Kasumi-1 (cell line): ENCODE measurements at places on chromosomes 2 and 18.
A peak's percentile ranks its signal among the peaks of the same experiment; 100 is the strongest.

DNA sequence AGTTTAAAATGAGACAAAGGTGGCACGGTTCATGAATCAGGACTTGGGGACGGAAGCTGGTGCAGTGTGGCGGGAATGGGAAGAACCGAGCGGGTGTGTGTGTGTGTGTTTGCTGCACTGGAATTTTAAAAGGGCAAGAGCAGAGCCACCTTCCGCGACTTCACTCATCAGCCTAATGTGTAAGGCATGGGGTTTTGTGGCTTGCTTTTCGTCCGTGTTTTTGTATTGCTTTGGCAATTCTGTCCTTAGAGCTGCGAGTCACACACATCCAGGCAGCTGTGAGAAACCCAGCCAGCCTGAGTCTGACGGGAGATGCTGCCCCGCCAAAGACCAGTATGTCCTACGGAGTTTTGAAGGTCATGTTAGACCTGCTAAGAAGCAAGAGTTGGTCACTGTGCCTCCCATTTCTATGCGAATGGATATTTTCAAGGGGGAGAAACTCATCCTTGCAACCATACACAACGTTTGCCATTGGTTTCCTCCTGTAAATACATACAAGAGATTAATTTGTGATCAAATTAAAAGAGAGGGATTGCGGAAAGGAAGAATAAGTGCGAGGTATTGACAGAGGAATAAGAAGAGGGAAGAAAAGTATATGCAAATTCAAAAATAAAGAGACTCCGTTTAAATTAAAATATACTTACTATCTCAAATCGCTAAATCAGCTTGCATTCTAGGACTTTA lies 665 bp upstream of the CACNB4 start:
- DNase-seq, result peak; percentile 69

DNA sequence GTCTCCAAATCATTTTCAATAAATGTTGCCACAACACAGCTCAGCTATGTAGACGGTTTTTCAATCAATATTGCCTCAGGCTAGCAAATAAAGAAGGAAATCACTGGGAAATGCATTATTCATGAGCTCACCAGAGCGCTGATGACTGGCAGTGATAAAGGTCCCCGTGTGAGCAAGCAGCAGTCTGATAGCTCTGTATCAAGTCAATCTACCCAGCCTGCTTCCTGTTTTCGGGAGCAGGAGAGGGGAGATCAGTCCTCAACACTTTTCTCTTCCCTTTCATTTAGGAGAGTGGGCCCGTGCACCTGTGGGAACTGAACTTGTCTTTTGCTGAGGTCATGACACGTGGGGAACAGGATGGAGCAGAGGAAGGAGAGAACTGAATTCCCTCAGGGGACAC lies 253.9 kb upstream of the SIX2 start:
- DNase-seq, result peak; percentile 3

- no peak for DNase-seq
Observed at GRCh38 chr18:70082430-70082829, 123.1 kb downstream of the RTTN start.

DNA sequence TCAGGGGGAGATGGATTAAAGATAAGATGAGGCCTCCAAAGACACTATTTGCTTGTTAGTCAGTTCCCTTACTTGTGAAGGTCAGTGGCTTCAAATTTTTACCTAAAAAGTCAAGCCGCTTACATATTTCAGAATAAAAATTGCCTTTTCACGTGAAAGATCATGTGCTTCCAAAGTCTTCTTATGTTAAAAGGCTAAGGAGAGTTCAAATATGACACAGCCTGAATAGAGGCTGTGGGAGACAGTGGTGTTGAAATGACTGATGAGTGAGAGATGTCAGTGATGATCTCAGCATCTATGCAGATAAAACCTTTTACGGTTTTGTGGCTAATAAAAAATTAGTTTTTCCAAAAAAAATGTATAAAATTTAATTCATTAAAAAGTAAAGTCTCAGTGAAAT lies 40.5 kb downstream of the UPP2 start:
- no peak for DNase-seq

GRCh38 chr2:165494573-165494972 lies 25.1 kb downstream of the CSRNP3 start:
- DNase-seq, result no peak

- no peak for DNase-seq
Observed at GRCh38 chr18:77530732-77531131, 281.1 kb downstream of the GALR1 start.

- no peak for DNase-seq
Observed at GRCh38 chr18:4024702-4025101, 430.4 kb downstream of the DLGAP1 start.

DNA sequence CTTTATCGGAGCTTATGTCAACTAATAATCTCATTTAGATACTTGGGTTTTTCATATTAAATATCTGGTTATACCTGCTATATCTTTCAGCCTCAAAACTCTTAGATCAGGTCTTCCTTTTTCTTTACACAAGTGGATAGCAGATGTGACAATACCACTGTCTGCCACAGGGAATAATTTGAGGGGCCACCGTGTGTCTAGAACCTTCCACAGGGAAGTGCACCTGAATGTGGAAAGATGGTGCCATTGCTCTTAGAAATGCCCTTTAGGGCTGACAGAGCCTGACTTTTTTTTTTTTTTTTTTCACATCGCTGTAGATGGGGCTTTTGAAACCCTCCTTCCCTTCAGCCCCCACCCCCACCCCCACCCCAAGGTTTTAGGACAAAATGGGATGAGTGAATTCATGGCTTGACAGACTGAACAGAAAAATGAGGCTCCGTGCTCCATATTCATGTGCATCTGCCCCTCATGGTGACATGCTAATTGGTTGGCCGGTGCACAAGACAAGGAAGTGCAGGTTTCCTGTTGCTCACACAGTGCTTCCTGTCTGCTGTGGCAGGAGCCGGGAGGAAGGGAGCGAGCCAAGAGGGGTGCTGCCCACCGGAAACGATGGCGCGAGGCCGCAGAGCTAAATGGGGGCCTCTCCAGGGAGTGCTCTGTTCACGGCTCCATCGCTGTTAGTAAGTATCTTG lies 246.0 kb downstream of the LDLRAD4 start:
- peak; percentile 99 for DNase-seq

DNA sequence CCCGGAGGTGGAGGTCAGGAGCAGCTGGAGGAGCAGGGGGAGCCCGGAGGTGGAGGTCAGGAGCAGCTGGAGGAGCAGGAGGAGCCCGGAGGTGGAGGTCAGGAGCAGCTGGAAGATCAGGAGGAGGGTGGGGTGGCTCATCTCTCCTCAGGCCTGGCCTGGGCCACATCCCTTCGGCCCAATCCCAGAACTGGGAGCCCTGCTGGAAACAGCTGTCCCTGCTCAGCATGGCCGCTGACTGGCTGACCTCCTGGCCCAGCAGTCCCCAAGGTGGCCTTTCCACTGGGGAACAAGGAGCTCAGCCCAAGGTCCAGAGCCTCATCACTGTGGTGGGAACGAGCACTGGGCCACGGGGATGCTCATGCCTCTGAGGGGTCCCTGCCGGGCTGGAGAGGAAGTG lies 66.6 kb upstream of the LAPTM4A start:
- DNase-seq, result no peak

- DNase-seq, result no peak
Observed at GRCh38 chr2:31446848-31447247, 32.3 kb upstream of the XDH start.

GRCh38 chr2:106097038-106098000 lies 96.8 kb downstream of the UXS1 start:
- no peak for DNase-seq
